Cerebellar cortex (tissue), 1 donor: ENCODE measurements at places on chromosomes 12 and 14.

DNA sequence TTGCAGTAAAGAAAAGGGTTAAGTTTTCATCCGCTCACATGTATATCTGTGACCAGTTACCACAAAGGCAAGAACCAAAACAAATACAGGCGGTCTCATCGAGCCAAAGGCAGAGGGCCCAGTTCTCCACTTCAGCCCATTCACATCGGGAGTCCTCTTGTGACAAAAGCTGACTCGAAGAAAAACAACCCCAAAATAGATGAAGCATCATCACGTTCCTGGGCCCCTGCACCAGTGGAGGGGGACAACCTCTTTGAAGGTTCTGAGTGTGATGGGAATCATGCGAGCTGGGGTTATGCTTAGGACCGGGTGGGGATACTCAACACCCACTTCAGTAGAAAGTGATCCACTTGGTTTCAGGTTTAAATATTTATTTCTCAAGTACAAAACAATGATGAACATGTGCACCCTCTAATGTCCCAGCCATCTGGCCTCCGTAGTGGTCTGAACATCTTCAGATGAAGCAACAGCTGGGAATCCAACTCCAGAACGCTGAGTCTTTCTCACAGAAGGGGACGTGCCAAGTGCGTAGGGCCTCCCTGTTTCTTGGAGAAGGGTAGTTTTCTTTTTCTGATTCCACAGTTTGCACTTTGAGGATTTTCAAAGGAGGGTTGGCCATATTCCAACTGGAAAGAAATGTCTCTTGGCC is 8.4 kb downstream of the GSC start:
- no peak for DNase-seq

DNA sequence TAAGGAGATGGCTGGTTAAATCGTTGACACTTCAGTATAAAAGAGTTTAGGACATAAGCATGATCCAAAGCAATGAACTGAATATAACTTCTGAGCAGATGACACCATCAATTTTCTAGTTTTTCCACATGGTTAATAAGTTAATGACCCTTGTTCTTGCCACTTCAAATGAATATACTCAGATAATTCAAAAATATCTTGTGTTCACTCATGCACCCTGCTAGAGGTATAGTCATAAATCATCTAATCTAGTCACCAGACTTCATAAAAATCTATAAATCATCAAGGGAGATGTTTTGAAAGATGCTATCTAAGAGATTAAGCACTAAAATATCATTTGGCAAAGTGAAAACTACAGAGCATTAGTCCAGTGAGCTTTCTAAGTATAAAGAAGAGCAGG is 131.9 kb downstream of the MDGA2 start:
- DNase-seq, result no peak

GRCh38 chr12:24730489-24730896 is 218.4 kb downstream of the BCAT1 start:
- no peak for DNase-seq

DNA sequence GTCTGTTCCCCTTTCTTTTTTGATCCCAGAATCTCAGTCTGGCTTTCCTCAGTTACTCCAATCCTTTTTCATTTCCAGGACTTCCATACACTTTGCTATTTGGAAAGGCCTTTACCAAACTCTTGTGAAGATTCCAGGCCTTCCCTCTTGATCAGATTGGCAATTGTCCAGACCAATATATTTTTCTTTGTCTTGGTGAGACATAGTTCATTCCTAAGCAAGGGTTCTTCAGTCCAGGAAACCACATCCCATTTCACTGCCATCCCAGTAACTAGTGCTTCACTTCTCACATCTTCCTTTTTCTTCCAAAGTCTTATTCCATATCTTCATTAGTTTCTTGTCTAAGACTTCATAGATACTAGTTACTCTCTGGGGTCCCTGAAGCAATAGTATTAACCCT is 2.1 kb upstream of the PTPRQ start:
- no peak for DNase-seq

DNA sequence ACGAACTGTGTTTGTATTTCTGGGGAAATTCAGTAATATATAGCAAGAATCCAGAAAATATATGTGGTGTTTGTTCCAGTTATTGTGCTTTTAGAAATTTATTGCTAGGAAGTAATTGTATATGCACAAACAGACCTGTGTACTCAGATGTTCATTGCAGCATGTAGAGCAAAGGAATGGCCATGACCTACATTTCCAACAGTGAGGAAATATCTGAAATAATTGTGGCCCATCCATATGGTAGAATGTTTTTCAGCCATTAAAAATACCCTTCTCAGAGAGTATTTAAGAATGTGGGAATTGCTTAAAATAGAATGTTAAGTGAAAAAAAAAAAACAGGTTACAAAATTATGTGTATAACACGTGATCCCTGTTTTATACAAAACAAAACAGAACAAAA is 77.3 kb downstream of the TMX1 start:
- DNase-seq, result peak; percentile 24

GRCh38 chr12:109267361-109267760 is 41.7 kb downstream of the FOXN4 start:
- DNase-seq, result no peak
